ENCODE measurements at places on chromosomes 4 and X. TPM values are rescaled to one million over a fixed set of nuclear protein-coding genes. Genes with fewer than 3 reads are reported as not detected.
A peak's percentile ranks its signal among the peaks of the same experiment; 100 is the strongest.

- DNase-seq = no peak
Observed at GRCh38 chrX:112662559-112663427, 16.9 kb downstream of the LHFPL1 start.

GRCh38 chrX:153687121-153688039 is at the start of gene SLC6A8:
Gene SLC6A8 (plus strand): TSS chrX:153687926. CDS start chrX:153688575, 649 bp downstream.
- peak; percentile 40 for DNase-seq

GRCh38 chr4:39620551-39621313 is 17.9 kb downstream of the SMIM14 start:
- DNase-seq = no peak

Gene PPP1R2C
- total RNA-seq = not detected

Gene GCNA
- total RNA-seq = 10.5 TPM

Gene SYTL4
- 32.9 TPM for total RNA-seq

Measured in tibial nerve (tissue), 4 donors.